ENCODE measurements at places on chromosomes 3 and 15.

DNA sequence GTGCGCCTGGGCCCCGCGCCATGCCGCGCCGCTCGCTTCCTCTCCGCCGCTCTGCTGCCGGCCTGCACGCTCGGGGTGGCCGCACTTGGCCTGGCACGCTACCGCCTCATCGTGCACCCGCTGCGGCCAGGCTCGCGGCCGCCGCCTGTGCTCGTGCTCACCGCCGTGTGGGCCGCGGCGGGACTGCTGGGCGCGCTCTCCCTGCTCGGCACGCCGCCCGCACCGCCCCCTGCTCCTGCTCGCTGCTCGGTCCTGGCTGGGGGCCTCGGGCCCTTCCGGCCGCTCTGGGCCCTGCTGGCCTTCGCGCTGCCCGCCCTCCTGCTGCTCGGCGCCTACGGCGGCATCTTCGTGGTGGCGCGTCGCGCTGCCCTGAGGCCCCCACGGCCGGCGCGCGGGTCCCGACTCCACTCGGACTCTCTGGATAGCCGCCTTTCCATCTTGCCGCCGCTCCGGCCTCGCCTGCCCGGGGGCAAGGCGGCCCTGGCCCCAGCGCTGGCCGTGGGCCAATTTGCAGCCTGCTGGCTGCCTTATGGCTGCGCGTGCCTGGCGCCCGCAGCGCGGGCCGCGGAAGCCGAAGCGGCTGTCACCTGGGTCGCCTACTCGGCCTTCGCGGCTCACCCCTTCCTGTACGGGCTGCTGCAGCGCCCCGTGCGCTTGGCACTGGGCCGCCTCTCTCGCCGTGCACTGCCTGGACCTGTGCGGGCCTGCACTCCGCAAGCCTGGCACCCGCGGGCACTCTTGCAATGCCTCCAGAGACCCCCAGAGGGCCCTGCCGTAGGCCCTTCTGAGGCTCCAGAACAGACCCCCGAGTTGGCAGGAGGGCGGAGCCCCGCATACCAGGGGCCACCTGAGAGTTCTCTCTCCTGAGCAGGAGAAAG lies 951 bp downstream of the GPR62 start:
- no peak for DNase-seq

GRCh38 chr3:192445770-192446644 lies 281.3 kb downstream of the FGF12 start:
- DNase-seq, result no peak

GRCh38 chr3:25452192-25452591 lies 24.1 kb downstream of the RARB start:
- DNase-seq, result no peak

- peak; percentile 16 for DNase-seq
Measured at GRCh38 chr3:18223974-18224373, 201.2 kb downstream of the SATB1 start.

DNA sequence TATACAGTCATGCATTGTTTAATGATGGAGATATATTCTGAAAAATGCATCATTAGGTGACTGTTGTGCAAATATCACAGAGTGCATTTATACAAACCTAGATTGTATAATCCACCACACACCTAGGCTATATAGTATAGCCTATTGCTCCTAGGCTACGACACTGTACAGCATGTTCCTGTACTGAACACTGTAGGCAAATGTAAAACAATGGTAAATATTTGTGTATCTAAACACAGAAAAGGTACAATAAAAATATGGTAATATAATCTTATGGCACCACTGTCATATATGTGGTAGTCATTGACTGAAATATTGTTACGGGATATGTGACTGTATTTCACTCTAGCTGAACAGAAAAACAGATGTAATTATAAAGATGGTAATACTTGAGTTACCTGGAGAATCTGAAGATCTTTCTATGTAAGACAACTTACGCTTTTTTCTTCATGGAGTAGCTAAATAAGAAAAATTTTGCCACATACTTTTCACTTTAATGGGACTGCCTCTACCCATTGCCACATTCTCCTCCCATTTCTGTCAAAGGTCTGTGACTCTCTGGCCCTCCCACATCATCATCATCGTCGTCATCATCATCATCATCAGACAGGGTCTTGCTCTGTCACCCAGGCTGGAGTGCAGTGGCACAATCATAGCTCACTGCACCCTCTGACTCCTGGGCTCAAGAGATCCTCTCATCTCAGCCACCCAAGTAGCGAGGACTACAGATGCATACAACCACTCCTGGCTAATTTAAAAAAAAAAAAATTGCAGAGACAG lies 7.2 kb downstream of the PCOLCE2 start:
- DNase-seq, result no peak

DNA sequence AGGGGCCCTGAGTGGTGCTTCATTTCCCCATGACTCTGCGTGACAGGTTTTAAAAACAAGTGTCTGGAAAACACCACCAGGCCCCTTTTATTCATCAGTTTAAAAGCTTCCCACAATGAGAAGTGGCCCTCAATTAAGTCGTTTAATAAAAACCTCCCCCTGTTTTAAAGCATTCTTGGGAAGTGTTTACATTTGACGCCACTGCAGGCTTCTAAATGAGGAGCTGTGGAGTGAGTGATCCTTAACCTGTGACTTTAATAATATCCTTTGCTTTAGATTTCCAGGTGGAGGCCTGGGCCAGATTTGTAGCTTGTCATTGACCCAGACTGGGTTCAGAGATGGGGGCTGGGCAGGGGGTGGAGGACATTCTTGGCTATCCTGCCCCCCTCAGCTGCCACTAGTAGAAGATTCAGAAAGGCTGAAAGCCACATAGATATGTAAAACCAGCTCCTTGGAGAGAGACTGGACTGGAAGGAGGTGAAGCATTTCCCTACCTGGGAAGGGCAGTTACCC lies 11.3 kb downstream of the CGNL1 start:
- DNase-seq, result no peak

- no peak for DNase-seq
Measured at GRCh38 chr15:98830034-98830634, 177.5 kb downstream of the PGPEP1L start.

DNA sequence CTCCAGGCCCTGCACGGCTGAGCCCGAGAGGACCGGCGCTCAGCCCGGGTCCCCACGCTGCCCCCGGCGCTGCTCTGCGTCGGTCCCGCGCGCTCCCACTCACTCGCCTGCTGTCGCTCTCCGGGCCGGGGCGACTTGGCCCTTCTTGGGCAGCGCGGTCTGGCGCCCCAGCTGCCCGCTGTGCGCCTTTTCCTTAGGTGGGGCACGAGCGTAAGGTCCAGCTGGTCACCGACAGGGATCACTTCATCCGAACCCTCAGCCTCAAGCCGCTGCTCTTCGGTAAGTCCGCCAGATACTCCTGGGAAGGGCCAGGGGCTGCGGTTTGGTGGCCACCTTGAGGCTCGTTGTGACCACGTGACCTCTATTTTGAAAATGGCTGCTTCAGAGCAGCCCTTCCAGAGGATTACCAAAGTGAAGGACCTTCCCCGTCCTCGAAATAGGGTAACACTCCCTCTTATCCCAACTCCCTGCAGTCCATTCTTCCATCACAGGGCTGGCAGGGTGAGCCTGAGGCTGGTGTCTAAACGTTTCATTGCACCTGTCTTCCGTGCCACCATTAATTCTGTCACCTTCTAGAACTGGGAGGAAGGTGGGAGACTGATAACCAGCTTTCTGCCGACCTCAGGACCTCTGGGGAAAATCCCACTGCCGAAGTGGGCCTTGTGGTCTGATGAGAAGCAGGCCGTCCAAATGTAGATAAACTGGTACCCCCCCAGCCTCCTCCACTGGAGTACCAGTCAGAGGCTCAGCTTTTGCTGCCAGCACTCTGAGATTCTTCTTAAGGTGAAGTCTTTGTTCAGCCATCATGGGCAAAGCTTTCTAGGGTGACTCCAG lies 812 bp downstream of the P4HTM start:
- DNase-seq, result peak; percentile 36

GRCh38 chr3:71705681-71706080 lies 19.5 kb downstream of the EIF4E3 start:
- no peak for DNase-seq

- no peak for DNase-seq
Measured at GRCh38 chr3:110618512-110619226, 452.9 kb upstream of the NECTIN3 start.

DNA sequence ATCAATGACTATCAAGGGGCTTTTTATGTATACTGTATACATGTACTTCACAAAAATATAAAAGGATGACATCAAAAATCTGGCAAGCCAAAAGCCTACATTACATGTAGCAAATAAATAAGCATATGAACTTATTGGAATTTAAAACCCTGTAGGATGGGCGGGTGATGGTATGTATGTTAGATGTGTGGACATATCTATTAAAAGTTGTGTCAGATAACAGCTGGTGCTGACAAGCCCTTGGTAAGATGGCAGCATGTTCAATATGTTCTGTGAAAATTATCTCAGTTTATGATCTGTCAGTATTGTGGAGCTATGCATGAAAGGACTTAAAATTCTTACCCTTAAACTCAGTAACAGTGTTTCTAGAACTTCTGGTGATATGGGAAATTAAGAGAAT lies 20.1 kb downstream of the CTNNB1 start:
- no peak for DNase-seq

DNA sequence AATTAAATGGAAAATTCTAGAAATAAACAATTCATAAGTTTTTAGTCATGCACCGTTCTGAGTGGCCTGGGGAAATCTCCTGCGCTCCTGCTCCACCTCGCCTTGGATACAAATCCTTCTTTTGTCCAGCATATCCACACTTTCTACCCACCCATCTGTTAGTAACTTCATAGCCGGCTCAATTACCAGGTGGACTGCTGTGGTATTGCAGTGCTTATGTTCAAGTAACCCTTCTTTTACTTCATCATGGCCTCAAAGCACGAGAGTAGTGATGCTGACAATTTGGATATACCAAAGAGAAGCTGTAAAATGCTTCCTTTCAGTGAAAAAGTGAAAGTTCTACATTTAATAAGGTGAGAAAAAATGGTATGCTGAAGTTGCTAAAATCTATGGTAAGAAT lies 142.3 kb upstream of the CHL1 start:
- DNase-seq, result no peak

DNA sequence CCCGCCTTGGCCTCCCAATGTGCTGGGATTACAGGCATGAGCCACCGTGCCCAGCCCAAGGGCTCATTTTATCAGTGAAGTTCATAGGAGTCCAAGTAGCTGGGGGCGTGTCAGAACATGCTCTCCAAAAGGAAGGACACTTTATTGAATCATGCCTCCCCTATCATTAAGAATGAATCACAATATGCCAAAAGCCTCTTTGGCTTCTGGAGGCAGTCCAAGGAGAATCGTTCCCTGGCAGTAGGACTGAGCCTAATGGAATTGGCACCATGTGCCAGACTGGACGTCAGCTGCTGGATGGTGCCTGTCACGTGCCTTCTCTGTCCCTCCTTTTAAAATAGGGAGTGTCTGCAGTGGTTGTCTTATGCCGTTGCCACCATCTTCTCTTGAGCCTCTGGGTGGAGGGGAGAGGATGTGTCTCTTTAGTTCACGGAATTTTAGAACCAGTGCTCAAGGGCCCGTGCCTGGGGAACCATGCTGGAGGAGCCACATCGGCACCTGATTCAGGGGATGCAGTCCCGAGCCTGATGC lies 234.7 kb upstream of the LYSMD4 start:
- DNase-seq, result no peak

DNA sequence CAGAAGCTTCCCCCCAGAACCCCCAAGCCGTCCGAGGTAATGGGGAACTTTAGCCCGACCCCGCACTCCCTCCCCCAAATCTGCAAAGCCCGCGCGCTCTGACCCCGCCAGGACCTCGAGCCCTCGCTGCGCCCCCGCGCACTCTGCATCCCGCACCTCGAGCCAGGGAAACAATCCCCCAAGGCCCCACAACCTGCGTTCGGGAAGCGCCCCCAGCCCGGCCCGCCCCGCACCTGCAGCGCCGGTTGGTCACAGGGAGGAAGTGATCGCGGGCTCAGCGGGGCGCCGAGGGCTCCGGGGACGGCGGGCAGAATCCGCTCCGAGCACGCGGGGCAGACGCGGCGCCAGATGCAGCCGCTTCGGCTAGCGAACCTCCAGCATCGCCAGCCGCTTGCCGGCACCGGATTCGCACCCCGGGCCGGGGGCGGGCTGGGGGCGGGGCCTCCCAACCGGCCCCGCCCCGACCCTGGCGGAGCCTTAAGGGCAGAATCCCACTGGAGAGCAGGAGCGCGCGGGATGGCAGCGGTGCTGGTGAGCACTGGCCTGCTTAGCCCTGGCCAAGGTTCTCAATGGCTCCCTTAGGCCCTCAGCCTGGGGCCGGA lies at the start of gene CAMKV:
Gene CAMKV, minus strand, starts transcription at position 382 of the 602 bp plus-strand sequence. CDS start 7,518 bp downstream, outside the sequence.
- no peak for DNase-seq

GRCh38 chr15:47767035-47767434 lies 49.7 kb downstream of the SEMA6D start:
- no peak for DNase-seq

- DNase-seq, result no peak
Measured at GRCh38 chr3:187197335-187197649, at the start of gene RTP1. RTP1 (plus strand) TSS chr3:187197486; CDS start chr3:187197516, 30 bp downstream.

DNA sequence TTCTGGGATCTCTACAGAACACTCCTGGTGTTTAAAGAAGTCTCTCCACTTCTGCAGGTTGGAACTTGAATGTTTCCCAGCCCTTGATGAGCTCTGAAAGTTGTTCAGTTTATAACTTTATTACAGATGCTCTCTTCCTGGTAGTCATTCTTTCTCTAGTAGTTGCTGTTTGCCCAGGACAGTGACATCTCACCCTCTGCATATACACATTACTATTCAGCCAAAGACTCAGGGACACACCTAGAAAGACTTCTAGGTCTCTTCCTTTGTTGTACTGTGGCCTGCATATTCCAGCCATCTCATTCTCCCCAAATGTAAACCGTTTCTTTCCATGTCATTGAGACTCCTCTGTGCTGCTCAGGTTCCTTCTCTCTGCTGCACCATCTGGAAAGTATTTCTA lies 76.7 kb downstream of the MITF start:
- no peak for DNase-seq

- DNase-seq, result no peak
Measured at GRCh38 chr3:170815340-170815739, 54.7 kb downstream of the RPL22L1 start.

DNA sequence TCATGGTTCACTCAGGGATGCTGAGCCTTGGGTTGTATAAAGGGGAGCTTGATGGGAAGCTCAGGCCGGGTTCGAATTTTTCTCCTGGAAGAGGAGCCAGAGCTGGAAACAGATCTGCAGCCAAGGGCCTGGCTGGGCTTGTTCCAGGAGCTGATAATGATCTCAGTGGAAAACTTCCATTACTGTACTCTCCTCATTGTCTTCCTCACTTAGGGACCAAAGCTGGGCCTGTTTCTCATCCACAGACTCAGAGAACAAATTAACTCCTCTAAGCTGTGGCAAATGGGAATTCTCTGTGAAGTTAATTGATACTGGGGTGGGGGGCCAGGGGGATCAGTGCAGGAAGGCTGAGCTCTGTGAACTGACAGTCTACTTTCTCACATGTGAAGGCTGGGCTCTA lies 92.0 kb downstream of the PRICKLE2 start:
- DNase-seq, result no peak

GRCh38 chr3:126714276-126714900 lies 10.3 kb downstream of the CHCHD6 start:
- no peak for DNase-seq

DNA sequence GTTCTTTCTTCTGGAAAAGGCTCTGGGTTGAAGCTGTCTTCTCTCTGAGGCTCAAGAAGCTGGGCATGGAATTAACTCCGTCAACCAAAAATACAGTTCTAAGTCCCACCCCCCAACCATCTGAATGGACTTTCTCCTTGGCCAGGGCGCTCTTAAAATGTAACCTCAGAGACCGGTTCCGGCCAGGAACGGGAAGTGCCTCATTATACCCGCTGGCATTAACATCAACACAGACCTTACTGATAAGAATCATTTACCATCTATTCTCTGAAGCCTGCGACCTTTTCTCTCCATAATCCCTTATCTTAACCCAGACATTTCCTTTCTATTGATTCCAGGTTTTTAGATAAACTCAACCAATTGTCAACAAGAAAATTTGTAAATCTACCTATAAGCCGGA lies 64.7 kb downstream of the ATP1B3 start:
- DNase-seq, result no peak

Measured in MM.1S (cell line).